ENCODE measurements at places on chromosomes 16 and 17.

- DNase-seq = no peak
These were observed 2.6 kb downstream of the FOXF1 start for GRCh38 chr16:86512860-86513470.

- DNase-seq = no peak
These were observed 71.8 kb upstream of the MRTFB start for GRCh38 chr16:13999071-13999894.

DNA sequence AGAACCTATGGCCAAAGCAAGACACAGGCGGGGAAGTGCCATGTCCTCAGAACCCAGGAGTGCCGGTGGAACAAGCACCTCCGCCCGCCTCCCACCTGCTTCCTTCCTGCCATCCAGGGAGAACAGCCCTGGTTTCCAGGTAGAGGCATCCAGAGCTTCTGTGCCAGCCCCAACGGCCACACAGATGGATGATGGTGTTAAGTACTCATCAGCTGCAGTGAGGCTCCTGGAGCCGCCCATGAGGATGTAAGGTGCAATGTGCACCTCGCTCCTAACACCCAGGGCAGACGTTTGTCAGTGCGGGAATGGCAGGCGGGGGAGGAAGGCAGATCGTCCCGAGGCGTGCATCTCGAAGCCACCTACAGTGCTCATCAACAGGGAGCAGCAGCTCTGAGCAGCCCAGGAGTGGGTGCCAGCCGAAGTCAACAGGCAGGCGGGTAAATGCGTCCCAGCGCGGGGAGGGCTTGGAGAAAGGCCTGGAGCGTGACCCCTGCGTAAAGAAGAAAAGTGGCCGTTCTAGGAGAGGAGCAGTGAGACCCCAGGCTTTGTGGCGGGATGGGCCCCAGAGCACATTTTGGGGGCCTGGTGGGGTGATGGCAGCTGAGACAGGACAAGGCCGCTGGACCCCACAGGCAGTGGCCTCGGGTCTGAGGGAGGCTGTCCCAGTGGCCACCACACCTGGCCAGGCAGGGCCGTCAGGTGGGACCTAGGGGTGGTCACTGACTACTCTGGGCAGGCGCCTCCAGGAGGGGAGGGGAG is 46.1 kb upstream of the ACSF3 start:
- no peak for DNase-seq

DNA sequence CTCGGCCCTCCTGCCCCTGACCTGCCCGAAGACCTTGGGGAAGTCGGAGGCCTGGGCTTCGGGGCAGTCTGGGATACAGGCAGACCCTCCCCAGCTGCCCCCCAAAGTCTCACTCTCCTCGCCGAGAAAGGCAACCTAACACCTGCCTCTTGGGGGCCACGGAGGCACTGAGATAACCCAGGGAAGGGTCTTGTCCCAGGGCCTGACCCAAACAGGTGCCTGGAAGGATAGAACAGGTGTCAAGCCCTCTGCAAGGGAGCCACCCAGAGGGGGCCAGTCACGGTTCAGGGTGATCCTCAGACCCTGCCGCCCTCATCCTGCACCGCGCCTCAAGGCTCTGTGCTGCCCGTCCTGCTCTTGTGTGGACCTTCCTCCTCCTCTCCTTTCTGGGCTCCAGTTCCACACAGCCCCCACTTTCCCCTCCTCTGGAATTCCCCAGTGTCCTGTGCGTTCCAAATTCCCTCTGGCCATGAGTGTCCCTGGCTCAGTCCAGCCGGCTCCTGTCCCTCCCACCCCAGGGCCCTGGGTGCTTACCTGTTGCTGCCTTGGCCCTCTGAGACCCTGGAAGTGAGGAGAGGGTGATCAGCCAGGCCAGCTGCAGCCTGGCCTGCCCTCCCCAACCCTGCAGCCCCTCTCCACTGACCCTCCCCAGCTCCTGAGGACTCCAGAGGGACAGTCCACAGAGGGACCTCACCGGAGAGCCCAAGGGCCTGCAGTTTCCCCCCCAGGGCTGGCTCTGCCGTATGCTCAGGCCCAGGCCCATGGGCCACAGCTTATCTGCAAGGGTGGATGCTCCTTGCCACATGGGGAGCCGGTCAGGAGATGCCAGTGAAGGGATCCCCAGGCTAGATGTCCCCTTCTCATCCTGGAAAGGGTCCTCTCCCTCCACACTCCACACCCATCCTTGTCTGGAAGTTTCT is 3.8 kb downstream of the PRSS27 start:
- no peak for DNase-seq

- DNase-seq = no peak
These were observed 24.5 kb downstream of the WDR45B start for GRCh38 chr17:82623707-82624106.

DNA sequence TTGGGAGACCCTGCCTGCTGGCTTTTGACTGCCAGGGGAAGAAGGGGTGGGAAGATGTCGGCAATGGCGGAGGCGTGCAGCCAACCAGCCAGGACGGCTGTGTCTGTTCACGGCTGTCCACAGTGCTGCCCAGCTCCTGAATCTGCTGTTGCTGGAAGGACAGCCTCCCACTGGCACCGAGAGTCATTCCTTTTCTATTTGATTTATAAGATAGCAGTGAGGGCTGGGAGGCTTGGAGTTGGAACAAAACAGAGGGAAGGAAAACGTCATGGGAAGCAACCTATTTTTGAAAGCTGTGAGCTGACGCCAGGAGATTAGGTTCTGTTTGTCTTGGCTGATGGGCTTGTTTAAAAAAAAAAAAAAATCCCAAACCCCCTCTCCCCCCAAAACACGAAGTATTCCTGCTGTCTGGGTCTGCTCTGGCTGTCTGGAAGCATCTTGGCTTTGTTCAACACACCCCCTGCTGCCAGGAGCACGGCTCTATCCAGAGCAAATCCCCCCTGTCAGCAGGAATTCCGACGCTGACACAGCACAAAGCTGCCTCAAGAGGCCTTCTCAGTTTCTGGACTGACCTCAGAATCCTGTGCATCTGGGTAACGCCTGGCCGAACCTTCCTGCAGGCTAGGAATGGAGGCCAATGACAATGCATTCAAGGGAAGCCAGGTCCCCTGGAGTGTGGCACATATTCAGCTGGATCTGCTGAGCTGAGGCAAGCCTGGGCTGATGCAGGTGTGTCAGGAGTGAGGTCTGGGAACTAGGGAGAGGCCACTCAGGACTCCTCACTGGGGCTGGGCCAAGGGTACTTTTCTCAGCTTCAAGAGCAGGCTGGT is 41.0 kb upstream of the SREBF1 start:
- DNase-seq = peak; percentile 84

- no peak for DNase-seq
These were observed 46.5 kb upstream of the CLEC18A start for GRCh38 chr16:69904495-69905170.

DNA sequence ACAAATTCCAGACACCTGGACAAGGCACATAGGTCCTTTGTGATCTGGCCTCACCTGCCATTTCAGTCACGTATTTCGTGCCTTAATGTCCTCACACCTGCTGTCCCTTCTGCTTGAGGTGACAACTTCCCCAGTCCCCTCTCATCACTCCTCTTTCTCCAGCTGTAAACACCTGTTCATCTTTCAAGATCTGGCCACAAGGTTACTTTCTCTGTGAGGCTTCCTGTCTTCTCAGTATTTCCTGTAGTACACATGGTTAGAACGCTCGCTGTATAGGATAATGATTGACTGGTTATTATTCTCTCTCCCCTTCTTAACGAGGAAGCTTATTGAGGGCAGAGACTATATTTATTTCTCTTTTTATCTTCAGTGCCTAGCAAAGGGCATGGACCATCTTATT is 74.5 kb upstream of the PMFBP1 start:
- no peak for DNase-seq

GRCh38 chr17:40290629-40291280 is 3.1 kb downstream of the CDC6 start:
- DNase-seq = peak; percentile 69

DNA sequence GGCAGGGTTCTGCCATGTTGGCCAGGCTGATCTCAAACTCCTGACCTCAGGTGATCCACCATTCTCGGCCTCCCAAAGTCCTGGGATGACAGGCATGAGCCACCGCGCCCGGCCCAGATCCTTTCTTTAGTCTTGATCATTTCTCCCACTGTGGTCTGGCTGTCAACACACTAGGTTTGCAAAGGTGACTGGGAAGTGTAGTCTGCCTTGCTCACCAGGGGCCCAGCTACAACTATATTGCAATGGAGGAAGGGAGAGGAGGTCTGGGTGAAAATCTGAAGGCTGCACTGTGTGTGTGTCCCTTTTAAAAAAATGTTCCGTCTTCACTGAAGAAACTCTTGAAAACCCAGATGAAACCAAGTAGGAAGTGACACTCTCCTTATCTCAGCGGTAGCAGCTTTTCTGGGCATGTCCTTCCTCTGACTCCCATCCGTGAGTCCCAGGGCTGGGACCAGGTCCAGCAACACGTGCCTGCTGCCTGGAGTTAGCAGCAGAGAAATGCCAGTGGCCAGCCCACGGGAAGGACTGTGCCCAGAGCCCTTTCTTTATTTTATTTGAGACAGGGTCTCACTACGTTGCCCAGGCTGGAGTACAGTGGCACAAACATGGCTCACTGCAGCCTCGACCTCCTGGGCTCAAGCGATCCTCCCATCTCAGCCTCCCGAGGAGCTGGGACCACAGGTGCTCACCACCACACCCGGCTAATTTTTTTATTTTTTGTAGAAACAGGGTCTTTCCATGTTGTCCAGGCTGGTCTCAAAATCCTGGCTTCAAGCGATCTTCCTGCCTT is 17.8 kb upstream of the KIF19 start:
- no peak for DNase-seq

DNA sequence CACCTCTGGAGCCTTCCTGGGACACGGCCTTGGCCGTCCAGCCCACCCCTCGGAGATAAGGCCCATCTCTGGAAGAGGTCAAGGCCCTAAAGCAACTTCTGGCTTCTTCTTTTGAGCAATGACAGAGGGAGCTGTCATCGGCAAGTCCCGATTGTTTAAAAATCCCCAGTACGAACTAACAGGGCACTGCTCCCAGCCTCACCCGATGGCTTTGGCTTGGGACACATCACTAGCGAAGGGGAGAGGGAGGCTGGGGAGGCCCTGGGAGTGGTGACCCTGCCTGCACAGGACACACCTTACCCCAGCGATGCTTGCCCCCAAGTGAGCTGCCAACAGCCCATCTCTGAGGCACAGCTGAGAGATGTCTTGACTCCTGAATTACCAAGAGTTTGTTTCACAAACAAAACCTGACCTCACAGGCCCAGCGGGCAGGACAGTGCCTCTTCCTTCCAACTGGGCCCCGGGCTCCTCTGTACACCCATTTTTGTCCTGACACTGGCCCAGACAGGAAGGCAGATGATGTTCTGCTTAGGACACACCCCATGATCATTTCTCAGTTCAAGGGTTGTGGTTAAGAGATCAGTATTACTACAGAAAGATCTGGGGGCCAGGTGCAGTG is 4.8 kb downstream of the SYNGR2 start:
- no peak for DNase-seq

- DNase-seq = no peak
These were observed 12.0 kb downstream of the CA4 start for GRCh38 chr17:60161598-60162330.

DNA sequence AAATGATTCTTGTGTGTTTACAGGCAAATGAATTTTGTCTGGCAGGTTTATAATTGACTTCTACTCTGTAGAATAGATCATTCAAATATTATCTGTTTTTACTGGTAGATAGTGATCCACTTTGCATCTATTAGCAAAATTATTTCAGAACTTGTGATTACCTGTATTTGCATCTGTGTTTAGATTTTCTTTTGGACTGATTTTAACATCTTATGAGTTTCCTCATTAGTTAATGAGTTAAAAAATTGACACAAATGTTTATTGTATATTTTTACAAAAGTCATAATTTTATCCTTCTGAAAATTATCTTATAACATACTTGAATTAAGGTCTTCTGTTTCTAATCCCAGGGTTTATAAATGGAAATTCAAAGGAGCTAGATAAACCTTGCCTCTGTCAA is 132.0 kb upstream of the KCNJ16 start:
- DNase-seq = no peak

- DNase-seq = no peak
These were observed at the start of gene FOXN1 for GRCh38 chr17:28505986-28506665. TSS of gene FOXN1 (plus strand) at chr17:28506348. CDS start at chr17:28523970, 17,622 bp downstream.

- DNase-seq = no peak
These were observed 12.0 kb downstream of the CACNA1G start for GRCh38 chr17:50572541-50572940.

DNA sequence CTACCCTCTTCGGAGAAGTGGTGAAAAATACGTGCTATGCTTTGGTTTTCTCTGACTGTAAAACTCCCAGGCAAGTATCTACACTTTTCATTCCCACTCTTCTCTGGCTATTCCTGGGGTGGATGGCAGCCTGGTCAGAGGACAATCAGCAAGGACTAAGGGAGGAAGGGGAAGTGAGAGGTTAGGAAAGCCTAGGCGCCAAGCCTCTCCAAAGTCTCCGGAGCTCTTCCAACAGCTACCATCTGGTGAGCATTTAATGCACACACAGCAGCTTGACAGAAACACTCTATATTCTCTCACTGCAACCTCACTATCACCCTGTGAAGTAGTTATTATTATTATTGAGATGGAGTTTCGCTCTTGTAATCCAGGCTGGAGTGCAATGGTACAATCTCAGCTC is 65.1 kb downstream of the WSCD1 start:
- DNase-seq = no peak

GRCh38 chr16:83925095-83925905 is 26.4 kb downstream of the MLYCD start:
- DNase-seq = no peak

- no peak for DNase-seq
These were observed 327.2 kb upstream of the TNRC6C start for GRCh38 chr17:77631307-77631706.

- DNase-seq = no peak
These were observed 6.7 kb downstream of the ABCC3 start for GRCh38 chr17:50641357-50641756.

DNA sequence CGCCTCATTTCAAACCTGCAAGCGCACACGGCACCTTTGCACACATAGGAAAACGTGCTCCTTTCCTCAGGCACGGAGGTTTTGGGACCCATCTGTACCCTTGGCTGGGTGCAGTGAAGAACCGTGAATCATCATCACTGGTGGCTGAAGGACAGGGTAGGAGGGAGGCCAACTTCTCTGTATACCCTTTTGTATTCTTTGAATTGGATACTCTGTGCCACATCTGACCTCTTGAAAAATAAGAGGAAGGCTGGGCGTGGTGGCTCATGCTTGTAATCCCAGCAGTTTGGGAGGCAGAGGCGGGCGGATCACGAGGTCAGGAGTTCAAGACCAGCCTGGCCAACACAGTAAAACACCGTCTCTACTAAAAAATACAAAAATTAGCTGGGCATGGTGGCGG is 11.7 kb downstream of the GPRC5B start:
- no peak for DNase-seq

- DNase-seq = peak; percentile 75
These were observed 59.6 kb downstream of the MAP2K6 start for GRCh38 chr17:69473841-69474831.

GRCh38 chr16:17467923-17468540 is 2.7 kb downstream of the XYLT1 start:
- peak; percentile 61 for DNase-seq

- DNase-seq = no peak
These were observed 7.2 kb downstream of the PLCG2 start for GRCh38 chr16:81786321-81786720.

Measured in muscle of back (tissue), 13 donors.